ENCODE measurements at places on chromosomes 3 and 15.

DNA sequence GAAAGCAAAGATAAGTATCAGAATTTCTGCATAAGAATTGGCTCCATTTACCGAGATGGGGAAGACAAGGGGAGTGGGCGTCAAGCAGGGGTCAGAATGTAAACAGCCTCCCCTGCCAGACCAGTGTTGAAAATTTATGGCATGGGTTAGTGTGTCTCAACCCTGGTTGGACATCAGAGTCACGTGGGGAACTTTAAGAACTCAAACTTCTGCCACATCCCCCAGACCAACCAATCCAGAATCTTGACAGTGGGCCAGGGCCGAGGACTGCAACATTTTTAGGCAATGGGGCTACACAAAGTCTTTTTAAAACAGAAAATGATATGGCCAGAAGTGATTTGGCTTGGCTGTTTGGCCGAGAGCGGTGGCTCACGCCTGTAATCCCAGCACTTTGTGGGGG, 14.3 kb upstream of the MASP1 start:
- DNase-seq = no peak

- DNase-seq = no peak
These were observed 29.9 kb downstream of the ATP13A5 start for GRCh38 chr3:193348686-193349085.

DNA sequence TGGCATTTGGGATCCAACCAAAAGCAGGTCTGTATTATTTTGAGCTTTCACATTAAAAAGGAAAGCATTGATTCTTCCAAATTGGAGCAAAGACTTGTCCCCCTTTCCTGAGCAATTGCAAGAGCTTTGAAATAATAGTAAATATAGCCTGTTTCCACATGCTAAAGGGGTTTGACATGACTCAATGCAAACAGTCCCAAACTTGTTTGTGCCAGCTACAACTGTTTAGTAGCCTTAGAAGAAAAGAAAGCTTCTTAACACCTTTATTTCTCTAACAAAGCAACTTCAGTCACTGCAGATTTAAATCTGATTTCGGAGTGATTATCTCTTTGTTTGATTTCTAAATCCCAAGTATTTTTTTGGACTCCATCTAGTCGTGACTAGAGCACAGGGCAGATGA, 180.2 kb downstream of the SEMA6D start:
- DNase-seq = no peak

DNA sequence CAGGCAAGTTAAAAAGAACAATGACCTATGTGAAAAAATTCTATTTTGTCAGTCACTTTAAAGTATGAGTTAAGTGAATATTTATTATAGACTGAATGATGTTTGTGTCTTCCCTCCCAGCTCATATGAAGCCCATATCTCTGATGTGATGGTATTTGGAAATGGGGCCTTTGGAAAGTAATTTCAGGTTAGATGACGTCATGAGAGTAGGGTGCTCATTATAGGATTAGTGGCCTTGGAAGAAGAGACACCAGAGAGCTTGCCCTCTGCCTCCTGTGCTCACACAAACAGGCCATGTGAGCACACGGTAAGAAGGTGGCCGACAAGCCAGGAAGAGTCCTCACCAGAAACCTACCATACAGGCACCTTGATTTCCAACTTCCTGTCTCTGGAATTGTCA, 138.8 kb upstream of the TNIK start:
- DNase-seq = no peak

DNA sequence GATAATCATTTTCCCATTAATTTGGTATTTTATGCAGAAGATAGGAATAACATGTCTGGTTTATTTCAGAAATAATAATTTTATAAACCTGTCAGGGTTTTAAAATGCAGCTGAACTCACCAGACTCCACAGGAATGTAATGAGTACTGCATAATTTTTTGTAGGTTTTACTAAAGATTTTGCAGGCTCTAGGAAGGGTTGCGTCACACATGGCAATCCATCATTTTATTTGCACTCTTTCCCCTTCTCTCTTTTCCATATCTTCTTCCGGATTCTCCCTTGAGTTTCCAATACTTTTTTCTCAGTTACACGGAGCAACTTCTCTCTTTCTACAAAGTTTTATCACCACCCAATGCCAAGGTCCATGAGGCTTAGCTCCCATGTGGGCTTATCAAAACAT, 234.7 kb downstream of the NFKBIZ start:
- no peak for DNase-seq

Measured in activated naive CD4-positive, alpha-beta T cell treated with Interleukin-2 at 50 U/mL for 16 hours (primary cell).